ENCODE measurements at places on chromosomes 16 and 17.
A peak's percentile ranks its signal among the peaks of the same experiment; 100 is the strongest.

DNA sequence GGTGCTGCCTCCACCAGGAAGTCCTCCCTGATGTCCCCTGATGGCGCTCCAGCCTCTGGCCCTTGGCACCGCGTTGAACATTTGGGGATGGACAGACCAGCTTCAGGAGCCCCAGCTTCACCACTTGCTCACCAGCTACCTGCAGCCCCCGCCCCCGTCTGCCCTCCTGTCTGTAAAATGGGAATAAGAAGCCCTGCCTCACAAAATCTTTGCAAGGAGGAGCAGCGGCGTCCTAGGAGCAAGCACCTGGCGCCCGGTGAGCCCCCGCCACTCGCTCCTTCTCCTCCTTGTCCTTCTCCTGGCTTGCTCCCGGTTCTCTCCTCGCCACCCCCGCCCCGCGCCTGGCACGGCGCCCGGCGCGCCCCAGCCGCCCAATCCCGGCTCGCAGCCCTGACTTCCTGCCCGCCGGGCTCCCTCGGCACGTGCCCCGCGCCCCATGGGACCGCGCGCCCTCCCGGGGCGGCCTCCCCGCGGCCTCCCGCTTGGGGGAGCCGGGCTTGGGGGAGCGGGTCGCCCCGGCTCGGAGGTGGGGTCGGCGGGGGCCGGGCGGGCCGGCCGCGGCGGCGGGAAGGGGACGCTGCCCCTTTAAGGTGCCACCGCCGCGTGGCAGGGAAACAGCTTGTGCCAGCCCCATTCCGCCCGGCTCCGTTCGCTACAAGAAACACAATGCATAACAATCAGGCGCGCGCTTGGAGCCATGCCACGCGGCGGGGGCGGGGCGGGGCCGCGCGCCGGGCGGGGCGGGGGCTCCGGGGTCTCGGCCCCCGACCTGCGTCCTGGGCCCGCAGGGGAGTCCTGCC lies 9.1 kb upstream of the PPP1R1B start:
- DNase-seq, result peak; percentile 69

DNA sequence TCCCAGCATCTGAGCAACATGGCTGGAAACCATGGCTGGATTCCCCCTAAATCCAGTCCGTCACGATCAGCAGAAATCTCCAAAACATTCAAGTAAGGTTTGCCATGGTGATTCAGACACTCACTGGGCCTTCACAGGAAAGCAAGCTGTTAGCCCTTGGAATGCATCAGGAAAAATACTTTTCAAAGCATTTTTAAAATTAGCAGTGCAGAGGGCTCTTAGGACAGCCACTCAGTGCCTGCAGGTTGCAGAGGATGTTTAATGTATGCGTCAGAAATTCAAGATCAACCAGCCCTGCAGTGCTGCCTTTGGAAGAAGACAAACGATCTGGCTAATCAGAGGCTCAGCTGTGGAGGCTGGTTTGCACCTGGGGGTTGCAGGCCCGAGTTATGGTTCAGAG lies 50.3 kb downstream of the FOXL1 start:
- no peak for DNase-seq

DNA sequence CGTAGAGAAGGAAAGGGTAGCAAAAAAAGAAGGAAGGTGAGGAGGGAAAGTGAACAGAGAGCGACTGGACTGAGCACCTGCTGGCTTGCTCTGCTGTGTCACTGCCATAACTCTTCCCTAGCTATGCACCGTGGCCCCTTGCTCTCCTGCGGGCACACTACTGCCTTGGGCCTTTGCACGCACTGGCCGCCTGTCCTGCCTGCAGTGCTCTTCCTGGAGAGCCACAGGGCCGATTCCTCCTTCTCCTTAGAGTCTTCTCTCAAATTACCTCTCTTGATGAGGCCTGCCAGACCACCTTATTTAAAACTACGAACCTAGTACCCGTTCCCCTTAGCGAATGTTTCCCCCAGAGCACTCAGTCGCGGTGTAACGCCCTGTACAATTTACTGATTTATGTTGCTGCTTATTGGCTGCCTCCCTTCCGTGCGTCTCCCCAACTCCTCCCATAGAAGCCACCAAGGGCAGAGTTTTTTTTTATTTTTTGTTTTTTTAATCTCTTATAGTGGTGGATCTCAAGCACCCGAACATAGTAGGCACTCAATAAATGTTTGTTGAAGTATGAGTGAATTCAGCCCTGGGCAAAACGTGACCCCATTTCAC lies 70.3 kb downstream of the RAI1 start:
- peak; percentile 63 for DNase-seq

- DNase-seq, result peak; percentile 70
Measured at GRCh38 chr17:76265624-76266243, 586 bp downstream of the UBALD2 start.

DNA sequence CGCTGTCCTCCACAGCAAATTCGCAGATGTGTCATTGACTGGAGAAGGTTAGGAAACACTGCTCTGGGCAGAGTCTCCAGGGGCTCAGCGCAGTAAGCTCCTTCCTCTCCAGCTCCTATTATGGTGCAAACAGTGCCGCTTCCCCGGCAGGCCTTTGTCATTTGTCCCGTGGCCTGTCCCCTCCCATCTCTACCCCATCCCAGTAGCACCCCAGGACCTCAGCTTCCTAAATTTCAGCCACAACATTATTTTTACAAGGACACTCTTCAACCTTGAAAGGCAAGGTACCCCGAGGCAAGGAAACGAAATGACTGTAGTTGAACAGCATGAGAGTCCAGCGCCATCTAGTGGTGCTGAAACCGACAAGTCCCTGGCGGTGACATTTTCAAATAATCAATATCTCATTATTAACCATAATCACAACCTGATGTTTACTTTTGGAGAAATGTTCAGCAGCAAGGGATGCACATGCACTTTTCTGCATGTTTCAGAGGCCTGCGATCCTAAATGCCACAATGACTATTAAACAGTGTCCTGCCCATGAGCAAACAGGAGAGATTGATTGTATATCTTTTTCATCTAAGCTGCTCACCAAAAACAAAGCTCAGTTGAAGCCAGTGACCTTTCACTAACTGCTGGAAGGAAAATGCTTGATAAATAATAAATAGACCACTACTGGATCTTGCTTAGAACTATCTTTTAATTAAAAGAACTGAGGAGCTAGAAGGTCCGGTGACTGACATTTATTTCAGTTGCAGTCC lies 16.5 kb downstream of the MRPS23 start:
- peak; percentile 80 for DNase-seq

- DNase-seq, result no peak
Measured at GRCh38 chr17:18037486-18037885, 1.5 kb downstream of the ATPAF2 start.

DNA sequence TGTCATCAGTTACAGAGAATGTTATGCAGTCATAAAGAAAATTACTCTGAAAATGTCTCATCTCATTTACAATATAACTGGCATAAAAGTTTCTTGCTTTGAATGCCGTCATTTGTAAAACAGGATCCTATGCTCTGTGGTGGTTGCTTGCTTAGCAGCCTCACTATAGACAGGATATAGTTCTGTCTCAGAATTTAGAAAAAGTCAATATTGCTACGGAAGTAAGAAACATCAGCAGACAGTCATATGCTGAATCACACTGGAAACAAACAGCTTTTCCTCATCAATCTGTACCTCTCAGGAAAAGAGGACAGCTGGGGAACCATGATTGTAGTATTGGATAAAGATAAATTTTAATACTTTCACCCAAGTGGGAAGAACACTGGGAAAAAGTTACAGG lies 105.5 kb downstream of the MYO1D start:
- DNase-seq, result no peak

GRCh38 chr16:30060836-30061554 lies 4.6 kb upstream of the ALDOA start:
- no peak for DNase-seq

DNA sequence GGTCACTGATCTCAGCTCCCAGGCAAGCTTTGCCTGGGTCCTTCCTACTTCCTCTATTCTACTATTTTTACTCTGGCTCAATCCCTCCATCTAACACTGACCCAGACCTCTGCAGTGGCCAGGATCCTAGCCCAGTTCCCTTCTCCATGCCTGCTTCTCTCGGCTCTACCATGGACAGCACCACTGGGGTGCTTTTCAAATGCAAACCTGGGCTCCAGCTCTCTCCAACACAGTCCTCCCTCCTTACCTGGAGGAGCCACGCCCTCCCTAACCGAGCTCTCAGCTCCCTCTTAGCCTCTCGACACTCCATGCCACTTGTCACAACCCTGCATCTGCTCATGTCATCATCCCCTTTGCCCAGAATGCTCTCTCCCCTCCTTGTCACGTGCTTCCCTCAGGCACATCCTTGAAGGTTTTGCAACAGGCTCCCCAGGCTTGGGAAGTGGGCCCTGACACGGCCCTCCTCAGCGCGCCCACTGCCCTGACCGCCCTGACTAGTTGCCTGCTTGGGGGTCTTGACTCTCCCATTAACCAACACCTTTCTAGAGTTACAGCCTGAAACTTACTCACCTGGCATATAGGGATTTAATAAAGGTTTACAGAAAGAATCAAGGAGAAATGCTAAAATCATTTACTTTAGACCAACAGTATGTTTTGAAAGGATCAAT lies 41.6 kb downstream of the MARF1 start:
- DNase-seq, result no peak

DNA sequence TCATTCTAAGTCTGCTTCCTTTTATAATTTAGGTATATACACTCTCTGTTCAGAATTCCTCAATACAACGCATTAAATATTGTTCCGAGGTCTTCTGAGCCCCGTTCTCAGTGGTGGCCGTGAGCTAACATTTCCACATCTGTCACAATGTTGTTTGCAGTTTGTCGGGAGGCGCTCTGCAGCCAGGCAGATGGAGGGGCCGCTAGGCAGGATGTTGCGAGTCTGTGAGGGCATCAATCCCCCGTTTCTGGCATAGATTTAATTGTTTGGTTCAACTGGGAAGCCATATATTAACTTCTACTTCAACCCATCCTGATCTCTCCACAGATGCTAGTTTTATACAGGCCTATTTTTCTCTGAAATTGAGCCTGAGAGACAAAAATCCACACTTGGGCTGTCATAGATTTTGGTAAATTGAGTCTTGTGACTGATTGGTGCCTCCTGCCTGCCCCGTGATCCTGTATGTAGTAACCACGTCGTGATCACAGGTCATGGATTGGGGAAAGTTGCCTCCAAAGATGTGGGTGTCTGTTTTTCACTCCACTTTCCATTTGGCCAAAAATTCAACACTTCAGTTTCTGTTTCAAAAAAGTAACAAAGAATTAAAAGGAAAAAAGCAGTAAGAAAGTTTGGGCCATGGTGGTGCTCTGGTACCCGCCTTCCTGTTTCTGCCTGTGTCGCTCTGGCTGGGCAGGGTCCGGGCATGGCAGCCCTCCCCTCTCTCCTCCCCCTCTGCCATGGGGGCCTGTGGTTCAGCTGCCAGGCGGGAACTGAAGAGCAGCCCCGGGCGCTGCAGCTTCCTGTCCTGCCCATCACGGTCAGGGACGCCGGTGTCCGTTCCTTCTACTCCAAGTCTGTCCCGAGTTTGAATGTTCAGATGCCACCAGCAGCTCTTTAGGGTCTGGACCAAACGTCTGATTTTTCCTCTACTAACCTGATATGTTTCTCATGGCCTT lies 41.5 kb downstream of the RPTOR start:
- DNase-seq, result no peak

DNA sequence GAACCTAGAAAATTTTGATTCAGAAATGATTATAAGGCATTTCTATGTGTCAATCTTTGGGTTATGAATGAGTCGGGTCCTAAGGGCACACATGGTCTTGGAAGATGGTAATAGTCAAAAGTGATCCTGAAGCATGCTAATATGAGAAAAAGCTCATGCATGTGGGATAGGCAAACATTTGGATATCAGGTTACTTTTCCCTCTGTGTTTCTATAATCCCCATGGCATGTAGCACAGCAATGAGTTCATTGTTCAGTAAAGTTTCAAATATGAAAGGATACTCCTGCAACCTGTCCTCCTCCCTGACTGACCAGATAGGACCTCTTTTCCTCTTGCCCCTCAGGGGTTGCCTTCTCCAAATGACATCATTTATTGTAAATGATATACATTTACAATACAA lies 249.9 kb upstream of the MON1B start:
- no peak for DNase-seq

GRCh38 chr17:59266745-59267144 lies 46.4 kb downstream of the GDPD1 start:
- no peak for DNase-seq

DNA sequence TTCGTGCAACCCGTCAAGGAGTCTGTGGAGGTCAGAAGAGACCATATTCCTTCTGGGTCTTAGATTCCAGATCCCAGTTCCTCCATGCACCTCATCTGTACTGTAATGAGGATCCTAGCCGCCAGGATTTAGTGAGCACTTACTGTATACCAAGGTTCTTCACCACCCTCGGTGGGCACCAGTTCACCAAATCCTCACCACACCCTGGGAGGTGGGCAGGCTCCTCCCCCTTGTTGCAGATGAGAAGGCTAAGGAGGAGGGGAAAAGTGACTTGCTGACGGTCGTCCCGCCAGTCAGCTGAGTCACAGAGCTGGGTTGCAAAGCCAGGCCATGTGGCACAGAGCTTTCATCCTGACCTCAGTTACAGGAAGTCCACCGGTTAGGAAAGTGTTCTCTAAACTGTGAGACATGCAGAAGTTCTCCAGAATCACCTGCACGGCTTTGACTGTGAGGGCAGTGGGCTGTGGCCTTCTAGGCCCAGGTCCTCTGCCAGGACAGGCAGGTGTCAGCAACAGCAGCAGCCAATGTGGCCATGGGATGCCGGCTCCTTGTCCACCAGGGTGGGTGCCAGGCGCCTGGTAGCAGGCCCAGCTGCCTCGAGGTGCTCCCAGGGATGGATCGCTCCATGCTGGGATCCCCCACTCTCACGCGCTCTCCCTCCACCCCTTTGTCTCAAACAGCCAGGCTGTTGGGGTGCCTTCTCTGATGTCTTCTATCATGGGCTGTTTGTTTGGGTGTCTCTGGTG lies 240.3 kb upstream of the GSE1 start:
- peak; percentile 8 for DNase-seq

GRCh38 chr16:24834459-24835335 lies 11.1 kb upstream of the SLC5A11 start:
- no peak for DNase-seq

- DNase-seq, result no peak
Measured at GRCh38 chr16:61324044-61324443, 712.2 kb downstream of the CDH8 start.

GRCh38 chr16:81821436-81822128 lies 42.5 kb downstream of the PLCG2 start:
- DNase-seq, result no peak

DNA sequence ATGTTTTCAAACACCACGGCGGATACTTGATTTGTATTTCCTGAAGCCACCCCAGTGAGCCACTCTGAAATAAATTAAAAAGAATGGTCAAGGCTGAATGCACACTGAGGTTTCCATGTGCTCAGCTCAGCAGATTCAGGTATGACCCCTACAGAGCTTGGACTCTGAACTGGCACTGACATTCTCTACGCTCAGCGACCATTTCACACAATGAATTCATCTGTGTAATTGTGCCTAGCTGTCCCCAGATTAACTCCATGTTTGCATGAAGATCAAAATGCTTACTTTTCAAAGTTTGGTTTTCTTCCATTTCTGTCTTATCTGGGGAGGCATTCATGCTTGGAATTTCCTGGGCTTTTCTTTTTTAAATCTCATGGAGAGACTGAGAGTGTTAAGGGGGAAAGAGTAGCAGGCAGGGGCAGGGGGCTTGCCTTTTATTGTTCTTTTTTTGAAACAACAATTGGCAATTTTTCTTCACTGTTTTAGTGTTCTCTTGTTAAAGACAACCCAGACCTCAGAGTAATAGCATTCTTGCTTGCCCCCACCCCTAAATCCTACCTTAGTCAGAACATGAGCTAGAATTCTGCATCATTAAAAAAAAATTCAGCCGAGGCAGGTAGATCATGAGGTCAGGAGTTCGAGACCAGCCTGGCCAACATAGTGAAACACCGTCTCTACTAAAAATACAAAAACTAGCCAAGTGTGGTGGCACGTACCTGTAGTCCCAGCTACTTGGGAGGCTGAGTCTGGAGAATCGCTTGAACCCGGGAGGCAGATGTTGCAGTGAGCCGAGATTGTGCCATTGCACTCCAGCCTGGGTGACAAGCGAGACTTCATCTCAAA lies 85.5 kb upstream of the HNF1B start:
- DNase-seq, result no peak
